WTC11 (cell line): ENCODE measurements at places on chromosomes 6 and 20.
A peak's percentile ranks its signal among the peaks of the same experiment; 100 is the strongest.

DNA sequence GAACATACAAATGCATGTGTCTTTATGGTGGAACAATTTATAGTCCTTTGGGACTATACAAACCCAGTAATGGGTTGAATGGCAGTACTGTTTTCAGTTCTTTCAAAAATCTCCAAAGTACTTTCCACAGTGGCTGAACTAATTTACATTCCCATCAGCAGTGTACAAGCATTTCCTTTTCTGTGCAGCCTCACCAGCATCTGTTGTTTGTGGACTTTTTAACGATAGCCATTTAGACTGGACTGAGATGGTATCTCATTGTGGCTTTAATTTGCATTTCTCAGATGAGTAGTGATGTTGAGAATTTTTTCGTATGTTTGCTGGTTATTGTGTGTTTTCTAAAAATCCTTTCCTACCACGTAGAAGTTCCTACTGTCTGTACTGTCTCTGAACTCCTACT is 327.2 kb upstream of the ZFP64 start:
- DNase-seq = no peak

DNA sequence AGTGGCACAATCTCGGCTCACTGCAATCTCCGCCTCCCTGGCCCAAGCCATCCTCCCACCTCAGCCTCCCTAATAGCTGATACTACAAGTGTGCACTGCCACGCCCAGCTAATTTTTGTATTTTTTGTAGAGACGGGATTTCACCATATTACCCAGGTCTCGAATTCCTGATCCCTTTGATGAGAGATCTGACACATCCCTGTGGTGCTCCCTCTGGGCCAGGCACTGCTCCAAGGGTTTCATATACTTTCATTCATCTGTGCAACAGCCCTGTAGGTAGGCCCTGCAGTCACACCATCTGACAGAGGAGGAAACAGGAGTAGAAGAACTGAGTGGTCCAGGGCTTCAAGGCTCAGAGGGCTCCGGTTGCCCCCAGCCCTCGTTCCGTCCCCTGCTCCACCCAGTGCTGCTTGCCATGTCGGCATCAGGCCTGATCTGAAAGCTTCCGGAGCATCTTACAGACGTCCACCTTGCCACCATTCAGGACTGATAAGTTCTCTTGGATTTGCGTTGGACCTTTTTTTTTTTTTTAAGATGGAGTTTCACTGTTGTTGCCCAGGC is 3.3 kb downstream of the ZGPAT start:
- DNase-seq = no peak

DNA sequence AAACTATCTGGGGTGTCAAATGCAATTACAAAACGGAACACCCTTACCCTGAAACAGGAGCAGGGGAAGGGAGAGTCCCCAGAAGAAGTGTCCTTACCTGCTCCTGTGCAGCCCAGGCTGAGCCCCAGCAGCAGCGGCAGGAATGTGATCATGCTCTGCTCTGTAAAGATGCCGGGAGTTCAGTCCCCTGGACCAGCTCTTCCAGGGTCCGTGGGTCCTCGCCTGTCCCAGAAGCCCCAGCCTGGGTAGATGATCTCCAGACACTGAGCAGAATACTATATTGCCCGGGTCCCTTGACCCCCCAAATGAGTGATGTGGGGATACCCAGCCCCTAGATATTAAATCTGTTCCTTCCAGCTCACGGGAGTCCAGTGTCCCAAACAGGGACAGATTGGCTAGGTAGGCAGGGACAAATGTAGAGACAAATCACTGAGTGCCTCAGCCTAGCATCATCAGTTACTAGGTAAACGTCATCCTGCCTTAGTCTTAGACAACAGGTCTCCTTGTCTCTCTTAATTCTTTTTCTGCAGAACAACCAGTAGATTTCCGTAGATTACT is at the start of gene HLA-DMB:
Gene HLA-DMB, minus strand, starts transcription at position 373 of the 558 bp plus-strand sequence. Its CDS starts 221 bp downstream, at position 152.
- peak; percentile 23 for DNase-seq

DNA sequence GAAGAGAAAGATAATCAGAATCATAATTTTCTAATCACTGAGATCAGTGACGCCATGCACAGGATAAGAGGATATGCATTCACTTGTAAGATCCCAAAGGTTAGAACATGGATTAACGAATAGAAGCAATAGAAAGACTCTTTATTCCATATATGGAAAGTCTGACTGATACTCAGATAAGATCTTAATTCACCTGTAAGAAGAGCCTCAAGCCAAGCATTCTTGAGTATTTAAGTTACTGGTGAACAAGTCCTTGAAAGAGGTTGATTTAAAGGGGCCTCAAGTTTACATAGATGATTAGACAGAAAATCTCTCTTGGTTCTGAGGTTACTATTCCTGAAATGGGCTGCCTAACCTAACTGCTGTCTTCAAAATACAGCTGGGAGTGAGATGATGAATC is 53.8 kb upstream of the MTRF1L start:
- no peak for DNase-seq
